ENCODE measurements at places on chromosomes 6 and 20.

- DNase-seq = no peak
These were observed 261.8 kb downstream of the ADGB start for GRCh38 chr6:146860583-146860982.

DNA sequence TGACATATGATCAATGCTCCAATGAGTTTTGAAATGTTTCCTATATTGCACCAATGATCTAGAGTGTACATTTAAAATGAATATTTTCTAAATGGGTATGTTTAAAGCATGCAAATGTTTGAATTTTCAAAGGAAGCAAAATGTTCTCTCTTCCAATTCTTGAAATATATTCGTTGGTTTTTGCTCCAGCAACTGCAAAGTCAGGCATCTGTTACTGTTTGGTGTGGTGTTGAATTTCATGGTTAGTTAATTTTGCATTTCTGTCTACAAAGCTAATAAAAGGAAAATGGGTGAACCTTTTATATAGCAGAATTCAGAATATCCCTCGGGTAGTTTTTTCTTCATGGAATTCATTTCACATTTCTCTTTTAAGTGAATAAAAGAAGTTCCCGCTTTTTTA is 1018.3 kb downstream of the GRIK2 start:
- DNase-seq = no peak

- DNase-seq = no peak
These were observed 65.5 kb downstream of the SMOC2 start for GRCh38 chr6:168506460-168506859.

DNA sequence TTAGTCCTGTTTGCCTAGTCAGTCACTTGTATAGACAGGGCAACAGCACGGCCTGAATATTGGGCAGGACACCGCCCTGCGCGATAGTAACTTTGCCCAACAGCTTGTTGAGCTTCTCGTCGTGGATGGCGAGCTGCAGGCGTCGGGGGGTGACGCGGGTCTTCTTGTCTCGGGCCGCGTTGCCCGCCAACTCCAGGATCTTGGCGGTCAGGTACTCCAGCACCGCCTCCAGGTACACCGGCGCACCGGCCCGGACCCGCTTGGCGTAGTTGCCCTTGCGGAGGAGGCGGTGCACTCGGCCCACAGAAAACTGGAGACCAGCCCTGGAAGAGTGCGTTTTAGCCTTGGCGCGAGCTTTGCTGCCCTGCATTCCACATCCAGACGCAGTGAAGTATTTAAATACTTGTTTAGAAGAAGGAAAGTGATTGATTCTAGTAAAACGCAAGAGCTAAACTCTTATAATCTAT is 92.8 kb upstream of the BTN3A2 start:
- no peak for DNase-seq

GRCh38 chr6:133779916-133780695 is 108.8 kb upstream of the TCF21 start:
- DNase-seq = no peak

GRCh38 chr6:37913210-37913609 is 93.7 kb downstream of the ZFAND3 start:
- no peak for DNase-seq

DNA sequence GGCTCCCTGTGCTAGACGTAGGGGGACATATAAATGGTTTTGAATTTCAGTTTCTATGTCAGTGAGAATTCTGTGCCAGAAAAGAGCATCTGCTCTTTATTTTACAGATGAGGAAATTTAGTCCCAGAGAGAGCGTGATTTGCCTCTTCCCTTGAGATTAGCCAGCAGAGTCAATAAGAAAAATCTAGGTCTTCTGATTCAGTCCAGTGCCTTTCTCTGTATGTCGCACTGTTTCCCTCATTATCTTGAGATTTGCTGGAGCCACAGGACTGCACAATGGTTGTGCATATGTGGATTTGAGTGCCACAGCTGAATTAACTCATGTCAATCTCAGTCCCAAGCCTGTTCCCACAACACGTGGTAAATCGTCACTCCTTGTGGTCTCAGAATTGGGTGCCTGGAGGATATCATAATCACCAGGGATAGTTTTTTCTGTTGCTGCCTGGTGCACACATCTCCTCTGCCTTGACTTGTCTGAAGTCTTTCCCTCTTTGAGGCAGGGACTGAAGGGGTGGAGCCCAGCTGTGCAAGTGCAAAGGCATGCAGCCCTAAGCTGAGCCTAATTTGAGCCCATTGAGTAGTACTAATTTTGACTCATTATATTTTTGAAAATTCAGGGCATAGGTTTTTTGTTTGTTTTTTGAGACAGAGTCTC is 276.7 kb downstream of the SOX4 start:
- DNase-seq = no peak

DNA sequence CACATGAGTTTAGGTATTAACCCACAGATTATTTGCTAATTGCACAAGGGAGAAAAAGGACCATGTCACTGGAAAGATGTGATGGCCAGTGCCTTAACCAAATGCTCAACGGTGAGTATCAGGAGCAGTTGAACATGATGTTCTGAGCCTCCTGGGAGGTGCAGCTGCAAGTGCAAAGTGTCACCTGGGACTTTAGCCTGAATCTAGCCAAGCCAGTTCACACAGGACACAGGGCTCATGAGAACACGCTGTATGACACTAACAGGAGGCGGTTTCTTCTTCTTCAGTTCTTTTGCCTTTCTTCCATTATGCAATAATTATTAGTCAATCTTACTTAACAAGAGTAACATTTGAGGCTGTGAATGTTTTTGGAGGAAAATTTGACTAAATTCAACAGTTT is 225.3 kb downstream of the THBS2 start:
- DNase-seq = no peak

GRCh38 chr6:126422912-126423311 is 83.0 kb downstream of the CENPW start:
- DNase-seq = no peak

DNA sequence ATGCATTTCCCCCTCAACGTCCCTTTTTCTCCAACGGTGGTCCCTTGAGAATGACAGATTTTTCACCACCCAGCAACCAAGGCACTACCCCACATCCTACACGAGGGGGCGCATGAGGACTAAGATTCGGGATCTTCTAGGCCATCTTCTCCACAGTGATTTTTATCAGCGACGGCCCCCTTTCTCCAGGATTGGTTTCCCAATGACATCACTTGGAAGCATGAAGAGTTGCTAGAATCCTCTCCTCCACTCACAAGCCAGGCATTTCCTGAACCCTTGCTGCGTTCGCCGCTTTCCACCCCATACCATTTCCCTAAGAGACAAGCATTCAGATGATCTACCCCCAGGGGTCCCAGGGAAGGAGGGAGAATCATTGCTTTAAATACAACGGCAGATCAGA is 252.0 kb downstream of the HIVEP2 start:
- DNase-seq = no peak

DNA sequence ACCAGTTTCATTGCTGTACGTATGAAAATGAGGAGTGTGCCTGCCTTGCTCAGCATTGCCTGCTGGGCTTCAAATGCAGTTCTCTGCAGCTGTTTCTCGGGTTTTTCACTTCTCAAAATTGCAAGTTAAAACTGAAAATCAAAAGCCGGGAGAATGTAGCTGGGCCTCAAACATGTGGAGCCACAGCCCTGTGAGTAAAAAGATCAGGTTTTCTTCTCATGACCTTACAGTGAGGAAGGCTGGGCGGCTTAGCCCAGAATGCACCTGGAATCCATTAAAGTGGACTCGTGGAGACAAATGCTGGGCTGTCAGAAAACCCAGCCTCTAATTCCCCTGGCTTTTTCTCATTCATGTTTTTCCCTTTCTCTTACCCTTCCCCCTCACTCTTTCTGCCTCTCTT is 34.4 kb downstream of the DSE start:
- DNase-seq = no peak

DNA sequence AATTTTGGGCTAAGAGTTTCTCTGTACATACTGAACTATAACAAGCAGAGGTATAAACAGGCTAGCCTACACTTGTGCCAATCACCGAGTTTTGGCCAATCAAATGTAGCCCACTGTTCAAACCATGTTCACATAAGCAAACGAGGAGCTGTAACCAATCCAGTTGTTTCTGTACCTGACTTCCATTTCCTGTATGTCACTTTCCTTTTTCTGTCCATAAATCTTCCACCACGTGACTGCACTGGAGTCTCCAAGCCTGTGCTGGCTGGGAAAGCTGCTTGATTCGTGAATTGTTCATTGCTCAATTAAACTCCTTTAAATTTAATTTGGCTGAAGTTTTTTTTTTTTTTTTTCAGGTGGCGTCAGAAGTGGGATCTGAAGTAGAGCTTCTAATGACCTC is 332.9 kb downstream of the RNF144B start:
- DNase-seq = no peak

DNA sequence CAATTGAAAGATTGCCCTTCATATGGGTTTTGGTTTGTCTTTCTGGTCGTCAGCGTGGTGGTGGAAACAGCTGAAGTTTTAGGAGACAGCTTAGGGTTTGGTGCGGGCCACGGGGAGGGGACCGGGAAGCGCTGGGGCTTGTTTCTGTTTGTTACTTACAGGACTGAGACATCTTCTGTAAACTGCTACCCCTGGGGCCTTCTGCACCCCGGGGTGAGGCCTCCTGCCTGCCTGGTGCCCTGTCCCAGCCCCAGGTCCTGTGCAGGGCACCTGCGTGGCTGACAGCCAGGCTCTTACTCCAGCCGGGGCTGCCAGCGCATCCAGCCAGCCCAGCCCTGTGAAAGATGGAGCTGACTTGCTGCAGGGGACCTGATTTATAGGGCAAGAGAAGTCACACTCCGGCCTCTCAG is 22.8 kb downstream of the NPEPL1 start:
- DNase-seq = no peak

GRCh38 chr6:558959-559358 is 97.9 kb downstream of the HUS1B start:
- DNase-seq = no peak

- DNase-seq = no peak
These were observed 41.8 kb upstream of the FUCA2 start for GRCh38 chr6:143553337-143553736.

GRCh38 chr20:41467690-41468089 is 101.1 kb upstream of the EMILIN3 start:
- DNase-seq = no peak

DNA sequence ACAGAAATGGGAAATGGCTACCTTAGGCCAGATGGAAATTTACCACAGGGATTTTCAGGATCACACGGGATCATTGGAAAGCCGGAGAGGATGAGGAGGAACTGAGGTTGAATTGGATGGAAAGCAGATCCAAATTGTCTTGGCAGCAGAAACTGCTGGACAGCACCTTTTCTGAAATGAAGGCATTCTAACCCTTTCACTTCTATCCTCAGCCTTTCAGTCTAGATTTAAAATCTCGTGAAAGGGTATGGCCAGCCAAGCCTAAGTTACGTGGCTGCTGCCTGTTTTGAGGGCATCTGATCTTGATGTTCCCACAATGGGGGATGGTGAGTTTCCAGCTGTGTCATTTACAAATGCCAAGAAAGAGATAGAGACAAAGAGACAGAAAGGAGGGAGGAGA is 358.2 kb downstream of the KIF16B start:
- no peak for DNase-seq

DNA sequence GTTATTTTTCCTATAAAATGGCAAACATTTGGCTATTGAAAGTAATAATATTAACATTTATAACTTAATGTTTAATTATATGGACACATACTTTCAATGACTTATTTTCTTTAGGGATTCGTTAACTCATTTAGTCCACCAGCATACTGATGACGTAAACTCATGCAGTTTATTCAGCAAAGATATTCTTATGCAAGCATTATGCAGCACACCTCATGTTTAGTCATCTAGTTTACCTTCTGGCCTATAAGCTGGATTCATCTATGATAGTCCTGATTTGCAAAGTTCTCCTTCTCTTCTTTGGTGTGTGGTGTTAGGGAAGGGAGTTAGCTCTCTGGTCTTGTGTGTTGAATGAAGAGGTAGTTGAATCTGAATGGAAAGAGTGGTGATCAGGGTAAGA is 60.0 kb downstream of the OR2J2 start:
- DNase-seq = no peak

- DNase-seq = no peak
These were observed 21.2 kb upstream of the APMAP start for GRCh38 chr20:25013478-25014380.

GRCh38 chr6:78157606-78158005 is 504.8 kb downstream of the MEI4 start:
- DNase-seq = no peak

DNA sequence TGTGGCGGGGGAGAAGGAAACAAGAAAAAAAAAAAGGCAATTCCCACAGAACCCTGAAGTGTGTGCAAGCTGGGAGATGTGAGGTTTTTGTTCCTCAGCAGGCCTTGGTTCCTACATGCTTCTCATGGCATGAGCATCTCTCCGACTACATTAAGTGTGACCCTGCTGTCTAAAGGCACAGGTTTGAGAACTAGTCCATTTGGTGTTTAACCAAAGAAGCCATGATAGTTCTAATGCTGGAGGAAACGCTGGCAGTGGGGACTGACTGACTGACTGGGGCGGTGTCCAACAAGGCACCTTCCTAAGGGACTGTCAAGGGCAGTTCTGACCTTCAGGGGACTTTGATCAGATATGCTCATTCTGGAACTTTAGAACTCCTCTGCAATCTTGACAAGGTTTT is 3.8 kb downstream of the TXNDC5 start:
- DNase-seq = no peak

GRCh38 chr20:57495978-57496377 is 29.0 kb downstream of the CTCFL start:
- DNase-seq = no peak

DNA sequence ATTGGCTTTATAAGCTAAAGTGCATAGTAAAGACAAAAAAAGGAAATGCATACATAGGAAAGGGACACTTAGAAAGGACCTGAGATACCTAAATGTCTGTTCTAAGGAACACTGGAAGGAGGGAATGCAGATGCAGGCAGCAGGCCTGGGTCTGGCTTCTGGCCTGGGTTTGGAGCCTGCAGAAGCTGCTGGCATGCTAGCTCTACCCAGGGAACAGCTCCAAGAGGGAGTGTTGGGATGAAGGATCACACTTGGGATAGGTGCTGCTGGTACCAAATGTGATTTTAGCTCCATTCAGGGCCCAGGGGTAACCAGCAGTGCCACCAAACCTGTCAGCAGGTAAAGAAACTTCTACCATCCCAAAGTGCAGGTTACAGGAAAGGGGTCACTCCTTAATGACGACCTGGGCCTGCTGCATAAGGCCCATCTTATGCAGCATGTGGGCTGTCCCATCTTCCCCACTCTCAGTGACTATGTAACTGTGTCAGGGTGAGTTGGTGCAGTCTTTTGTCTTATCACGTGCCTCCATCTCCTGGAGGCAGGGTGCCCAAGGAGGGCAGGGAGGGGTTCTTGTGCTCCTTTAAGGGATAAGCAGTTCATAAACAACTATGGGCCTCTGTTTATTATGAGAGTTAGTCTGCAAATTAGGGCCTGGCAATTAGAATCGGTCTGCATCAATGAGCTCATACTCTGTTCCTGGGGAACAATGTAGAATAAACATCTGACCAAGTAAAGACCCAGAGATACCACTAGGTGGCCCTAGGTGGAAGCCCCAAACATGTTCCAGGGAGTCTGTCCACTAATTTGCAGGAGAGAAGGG is 26.9 kb downstream of the DDX27 start:
- DNase-seq = no peak

- DNase-seq = no peak
These were observed 95.2 kb upstream of the CST7 start for GRCh38 chr20:24853916-24854315.

- DNase-seq = no peak
These were observed 34.9 kb downstream of the NHLRC1 start for GRCh38 chr6:18087396-18088165.

All from cortex of kidney (tissue), 1 donor.